Thoracic aorta (tissue), 2 donors: ENCODE measurements at places on chromosomes 1 and 21.

GRCh38 chr1:70909262-70909822 lies 138.3 kb downstream of the PTGER3 start:
- no peak for DNase-seq

DNA sequence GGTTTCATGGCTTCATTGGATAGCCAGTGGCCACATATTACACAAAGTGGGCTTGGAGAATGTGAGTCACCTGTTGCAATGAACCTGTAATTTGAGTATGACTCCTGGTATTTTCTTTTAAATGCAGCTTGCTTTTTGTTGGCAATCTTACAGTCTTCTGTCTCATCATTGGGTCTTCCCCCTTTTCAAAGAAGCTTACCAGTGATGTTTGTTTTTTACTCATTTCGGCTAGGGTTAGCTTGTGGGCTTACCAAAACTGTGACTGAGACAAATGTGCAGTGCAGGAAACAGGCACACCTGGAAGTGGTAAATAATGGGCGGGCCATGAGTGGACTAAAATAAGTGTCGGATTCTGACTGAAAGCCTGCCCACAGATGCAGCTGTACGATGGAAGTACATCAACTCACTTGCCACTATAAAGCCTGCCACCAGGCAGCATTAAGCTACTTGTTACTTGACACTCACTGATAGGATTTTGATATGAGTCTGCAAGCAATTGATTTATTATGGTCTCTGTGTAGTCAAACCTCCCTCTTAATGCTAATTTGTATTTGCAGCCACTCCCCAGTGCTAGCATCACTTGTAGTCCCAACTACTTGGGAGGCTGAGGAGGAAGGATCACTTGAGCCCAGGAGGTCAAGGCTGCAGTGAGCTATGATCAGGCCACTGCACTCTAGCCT lies 4.2 kb downstream of the HHAT start:
- no peak for DNase-seq

DNA sequence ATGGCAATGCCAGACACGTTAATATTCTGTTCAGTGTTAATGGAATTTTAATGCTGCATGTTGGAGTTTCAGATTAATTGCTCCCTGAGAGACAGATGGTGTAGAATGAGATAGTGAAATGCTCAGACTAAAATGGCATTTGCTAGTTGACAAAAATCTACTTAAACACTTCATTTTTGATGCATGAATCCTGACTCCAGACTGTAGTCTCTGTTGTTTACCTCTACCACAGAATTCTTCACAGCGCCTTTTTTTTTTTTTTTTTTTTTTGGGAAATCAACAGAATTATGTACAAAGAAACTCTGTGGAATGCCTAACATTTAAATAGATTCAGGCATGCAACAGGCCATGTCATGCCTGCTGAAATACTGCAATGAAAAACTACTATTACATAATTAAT lies 111.3 kb downstream of the PLPPR5 start:
- DNase-seq = no peak

DNA sequence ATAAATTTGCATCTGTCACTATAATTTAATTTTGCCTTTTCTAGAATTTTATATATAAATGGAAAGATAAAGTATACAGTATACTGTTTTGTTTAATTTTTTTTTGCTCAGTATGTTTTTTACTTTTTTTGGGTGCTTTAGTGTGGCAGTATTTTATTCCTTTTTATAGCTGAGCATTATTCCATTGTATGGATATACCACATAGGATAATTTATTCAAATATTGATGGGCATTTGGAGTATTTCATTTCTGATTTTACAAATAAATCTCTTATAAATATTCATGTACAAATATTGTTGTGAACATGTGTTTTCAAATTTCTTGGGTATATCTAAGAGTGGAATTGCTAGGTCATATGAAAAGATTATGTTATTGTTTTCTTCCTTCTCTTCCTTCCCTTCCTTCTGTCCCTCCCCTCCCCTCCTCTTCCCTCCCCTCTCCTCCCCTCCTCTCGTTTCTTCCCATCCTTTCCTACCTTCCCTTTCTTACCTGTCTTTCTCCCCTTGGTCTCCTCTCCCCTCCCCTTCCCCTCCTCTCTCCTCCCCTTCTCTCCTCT lies 18.5 kb downstream of the SLC35A3 start:
- no peak for DNase-seq

DNA sequence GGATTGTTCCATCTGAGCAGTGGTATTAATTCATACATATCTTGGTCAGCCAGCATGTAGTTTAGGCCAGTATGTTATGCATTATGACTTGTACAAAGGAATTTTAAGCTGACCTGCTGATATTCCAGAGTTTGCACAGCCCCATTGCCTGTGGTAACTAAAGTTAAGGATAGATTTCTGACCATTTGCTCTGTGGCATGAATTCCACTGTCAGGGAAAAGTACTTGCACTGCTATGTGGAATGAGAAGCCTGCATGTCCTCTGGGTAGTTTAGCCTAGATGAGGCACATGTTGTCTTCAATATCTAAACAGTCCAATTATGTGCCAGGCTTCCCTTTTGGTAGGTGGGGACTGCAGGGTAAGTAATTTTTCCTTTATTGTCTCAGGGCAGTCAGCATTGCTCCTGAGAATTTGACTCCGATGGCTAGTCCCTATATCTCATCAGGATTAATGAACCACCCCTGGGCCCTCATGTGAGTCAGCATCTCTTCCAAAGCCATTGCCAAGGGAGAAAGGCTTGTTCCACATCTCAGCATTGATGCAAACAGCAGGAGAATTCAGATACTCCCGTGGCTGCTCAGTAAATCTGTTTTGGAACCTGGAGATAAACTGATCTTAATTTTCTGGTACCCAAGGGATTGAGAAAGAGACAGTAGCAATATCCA lies 30.2 kb downstream of the NEK7 start:
- DNase-seq = no peak

DNA sequence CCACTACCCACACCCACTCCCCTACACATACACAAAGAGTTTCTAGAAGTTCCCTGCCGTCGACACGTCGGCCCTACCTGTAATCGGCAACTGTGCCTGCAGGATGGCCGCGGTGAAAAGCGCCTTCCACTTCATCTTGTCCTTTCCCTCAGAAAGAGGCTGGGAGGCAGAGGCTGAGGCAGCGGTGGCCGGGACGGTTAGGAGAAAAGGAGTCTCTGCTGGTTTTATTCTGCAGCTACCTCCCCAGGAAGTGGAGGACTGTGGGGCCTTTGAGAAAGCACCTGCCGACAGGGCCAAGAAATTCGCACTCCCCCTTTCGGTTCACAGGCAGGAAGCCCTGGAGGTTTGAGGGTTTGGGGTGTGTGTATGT lies at the start of gene CD247:
Gene CD247 (minus strand): TSS at position 199 of the 370 bp plus-strand sequence. CDS start 64 bp downstream, at position 135.
- DNase-seq = no peak

DNA sequence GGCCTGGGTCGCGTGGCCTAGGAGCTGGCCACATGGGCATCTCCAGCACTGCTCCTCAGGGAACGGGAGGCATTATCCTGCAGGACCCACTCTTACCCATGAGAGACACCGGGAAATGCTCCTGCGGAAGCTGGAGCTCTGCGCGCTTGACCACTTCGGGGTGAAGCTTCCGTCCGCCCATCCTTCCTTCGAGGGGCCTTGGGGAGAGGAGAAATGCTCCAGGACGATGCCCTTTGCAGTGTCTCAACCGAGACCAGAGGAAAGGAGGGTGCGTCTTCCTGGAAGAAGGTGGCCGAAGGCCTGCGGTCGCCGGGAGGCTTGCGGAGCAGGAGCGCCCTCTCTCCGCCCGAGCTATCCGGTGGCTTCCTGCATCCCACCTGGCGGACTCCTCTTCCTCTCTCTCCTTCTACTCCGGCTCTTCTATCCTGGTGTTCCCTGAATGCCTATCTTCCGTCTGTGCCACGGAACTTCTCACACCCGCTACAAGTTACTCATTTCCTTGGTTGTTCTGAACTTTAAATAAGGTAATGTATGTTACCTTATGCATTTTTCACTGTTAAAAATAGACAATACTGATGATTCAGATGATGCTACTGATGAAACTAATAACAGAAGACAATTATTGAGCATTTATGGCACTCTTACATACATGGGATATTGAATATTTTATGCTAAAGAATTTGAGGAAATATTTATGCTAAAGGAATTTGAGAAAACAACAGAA lies 91.4 kb downstream of the PRKAB2 start:
- no peak for DNase-seq

DNA sequence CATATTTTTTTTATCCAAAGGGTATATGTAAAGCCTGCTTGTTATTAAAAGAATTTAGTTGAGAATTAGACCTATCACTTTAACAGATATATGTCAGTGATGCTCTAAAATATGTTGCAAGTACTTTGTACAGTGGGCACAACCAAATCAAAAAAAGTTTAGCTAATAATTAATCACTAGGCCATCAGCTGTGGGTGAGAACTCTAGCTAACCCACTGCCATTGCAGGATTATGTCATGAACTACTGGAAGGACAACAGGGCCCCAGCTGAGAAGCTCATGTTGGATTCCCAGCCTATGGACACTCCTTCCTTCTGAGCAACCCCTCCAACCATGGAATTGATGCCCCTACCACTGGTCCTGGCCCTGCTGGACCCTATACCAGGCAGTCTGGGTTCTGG lies 6.8 kb upstream of the CHIA start:
- no peak for DNase-seq

DNA sequence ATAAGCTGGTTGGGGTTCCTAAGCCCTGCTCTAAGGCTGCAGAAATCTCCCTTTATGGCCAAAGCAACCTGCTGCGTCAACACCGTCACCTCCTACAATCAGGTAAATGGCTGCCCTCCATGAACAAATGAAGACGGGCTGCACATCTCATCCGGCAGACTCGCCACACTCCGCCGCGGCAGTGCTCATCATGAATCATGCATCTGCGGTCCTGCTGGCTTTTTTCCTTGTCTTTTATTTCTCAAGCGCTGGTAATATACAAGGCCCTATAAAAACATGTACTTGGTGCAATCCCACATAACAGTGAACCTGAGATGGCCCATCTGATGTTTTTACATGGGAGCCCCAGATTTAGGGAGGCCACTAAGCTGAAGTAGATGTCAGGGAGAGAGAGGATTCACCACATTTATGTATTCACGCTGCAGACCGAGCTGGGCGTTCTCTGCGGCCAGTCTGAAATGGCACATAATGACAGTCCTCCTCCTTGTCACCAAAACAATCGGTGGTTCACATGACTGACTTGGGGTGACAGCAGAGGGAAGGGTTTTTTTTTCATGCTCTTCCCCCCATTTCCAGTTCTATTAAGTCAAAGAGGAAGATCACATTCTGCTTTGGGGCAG lies 91.6 kb downstream of the KAZN start:
- DNase-seq = no peak

- no peak for DNase-seq
Observed at GRCh38 chr1:204623894-204624361, 61.6 kb downstream of the LRRN2 start.

DNA sequence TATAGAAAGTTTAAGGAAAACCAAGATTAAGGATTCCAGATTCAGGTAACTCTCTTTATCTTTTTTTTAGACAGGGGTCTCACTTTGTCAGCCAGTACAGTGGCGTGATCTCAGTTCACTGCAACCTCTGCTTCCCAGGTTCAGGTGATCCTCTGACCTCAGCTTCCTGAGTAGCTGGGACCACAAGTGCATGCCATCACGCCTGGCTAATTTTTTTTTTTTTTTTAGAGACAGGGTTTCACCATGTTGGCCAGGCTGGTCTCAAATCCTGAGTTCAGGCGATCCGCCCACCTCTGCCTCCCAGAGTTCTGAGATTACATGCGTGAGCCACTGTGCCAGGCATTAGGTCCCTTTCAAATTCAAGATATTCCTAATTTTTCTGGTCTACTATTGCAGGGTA lies 15.9 kb downstream of the LZIC start:
- no peak for DNase-seq

DNA sequence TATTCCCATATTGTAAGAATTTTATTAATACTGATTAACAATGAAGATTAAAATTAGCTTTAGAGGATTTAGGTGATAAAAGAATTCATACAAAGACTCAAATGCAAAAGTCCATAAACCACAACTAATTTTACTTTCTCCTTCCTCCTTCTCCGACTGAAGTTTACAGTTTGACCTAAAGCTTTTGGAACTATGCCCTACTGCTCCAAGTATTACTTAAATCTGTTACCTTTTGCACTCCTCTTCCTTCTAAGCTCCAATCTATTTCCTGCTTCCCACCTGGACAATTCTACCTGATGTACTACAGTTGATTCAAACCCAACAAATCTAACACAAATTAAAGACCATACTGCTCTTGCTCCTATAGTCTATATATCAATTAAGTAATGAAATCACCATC lies 36.3 kb downstream of the ANKRD13C start:
- no peak for DNase-seq

DNA sequence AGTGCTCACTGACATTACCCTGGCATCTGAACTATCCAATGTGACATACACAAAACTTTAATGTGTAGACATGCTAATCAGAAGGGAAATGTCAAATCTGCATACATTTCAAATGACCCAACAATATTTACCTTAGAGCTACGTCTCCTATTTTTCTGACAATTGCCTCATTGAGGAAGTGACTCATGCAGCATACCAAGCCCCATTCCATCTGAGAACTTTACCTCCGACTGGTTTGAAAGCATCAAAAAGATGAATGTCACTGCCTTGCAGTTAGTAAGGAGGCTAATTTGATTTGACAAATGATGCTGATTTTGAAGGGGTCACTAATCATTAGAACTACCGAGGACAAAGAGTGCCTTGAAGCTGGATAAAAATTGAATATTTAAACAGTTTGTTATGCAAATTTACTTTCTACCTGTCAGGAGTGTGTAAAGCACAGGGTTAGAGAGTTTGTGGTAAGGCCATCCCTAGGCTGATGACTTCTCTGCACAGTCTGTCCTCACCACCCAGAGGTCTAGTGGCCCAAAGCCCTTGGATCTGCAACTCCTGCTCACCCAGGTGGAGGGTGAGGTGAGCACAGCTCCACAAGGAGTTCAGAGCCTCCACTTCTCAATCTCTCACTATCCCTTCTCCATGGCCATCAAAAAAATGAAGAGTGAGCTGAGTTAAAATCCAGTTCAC lies 500.3 kb upstream of the C1orf87 start:
- DNase-seq = no peak

DNA sequence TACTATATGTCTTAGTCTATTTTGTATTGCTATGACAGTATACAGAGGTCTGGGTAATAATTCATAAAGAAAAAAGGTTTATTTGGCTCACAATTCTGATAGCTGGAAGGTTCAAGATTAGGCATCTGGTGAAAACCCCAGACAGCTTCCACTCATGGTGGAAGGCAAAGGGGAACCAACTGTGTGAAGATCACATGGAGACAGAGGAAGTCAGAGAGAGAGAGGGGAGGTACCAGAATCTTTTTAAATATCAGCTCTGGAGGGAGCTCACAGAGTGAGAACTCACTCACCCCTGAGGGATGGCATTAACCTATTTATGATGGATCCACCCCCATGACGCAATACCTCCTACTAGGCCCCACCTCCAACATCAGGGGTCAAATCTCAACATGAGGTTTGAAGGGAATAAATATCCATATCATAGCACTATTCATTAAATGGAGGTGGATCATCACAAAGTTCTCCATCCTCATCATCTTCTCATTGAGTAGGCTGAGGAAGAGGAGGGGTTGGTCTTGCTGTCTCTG lies 290.5 kb downstream of the DSCAM start:
- DNase-seq = no peak

- DNase-seq = no peak
Observed at GRCh38 chr1:192660613-192661012, 24.7 kb downstream of the RGS13 start.

GRCh38 chr21:31556662-31557061 lies 102.8 kb upstream of the SOD1 start:
- DNase-seq = no peak

- no peak for DNase-seq
Observed at GRCh38 chr1:37513795-37514349, 694 bp downstream of the MEAF6 start.
